ENCODE measurements at places on chromosomes 11 and 22.

DNA sequence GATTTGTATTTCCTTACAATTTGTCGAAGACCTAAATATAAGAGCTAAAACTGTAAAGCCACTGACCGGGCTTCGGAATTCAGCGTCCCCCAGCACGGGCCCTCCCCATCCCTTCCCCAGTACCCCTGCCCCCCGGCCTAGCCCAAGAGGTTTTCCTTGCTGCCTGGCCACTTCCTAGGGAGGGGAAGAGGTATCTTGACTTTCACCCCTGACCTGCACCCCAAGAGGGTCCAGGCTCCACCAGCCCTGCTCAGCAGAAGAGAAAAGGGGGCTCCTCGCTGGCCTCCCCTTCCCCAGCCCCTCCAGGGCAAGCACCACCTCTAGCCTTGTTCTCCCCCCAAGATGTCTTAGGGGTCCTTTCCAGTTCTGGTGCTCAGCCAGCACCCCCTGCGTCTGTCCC lies 26.1 kb upstream of the CARS1 start:
- DNase-seq: no peak

DNA sequence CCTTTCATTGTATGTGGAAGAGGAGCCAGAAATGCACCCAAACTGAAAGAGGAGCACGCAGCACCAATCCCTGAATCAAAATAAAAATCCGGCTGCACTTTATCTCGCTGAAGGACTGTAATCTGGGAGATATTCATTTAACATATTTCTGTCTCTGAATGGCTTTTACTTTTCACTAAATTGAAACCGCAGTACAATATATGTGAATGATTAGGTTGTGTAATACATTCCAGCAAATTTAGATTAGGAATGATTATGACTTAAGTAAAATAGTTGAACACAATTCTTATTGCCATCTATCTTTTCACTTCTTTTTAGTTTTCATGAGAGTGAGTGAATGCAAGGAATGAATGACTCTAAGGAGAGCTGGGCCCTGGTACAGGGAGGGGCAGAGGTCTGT lies 232.1 kb downstream of the ST3GAL4 start:
- DNase-seq: no peak

DNA sequence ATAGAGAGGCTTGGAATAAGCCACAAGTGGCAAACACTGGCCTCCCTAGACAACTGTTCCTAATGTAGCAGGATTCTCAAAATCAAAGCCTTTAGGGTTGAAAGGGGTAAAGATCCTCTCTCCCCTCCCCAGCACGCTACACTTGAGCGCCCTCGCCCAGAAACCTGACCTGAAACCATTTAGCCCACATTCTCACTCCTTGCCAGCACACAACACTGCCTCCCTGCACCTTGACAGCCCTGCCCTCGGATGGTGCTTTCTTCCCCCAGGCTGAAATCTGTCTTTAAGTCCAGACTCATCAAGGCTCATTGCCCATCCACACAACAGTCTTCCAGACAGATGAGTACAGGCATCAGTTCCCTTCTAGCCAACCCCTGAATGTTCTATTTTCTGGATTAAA lies 26.5 kb downstream of the CWC15 start:
- DNase-seq: no peak

- no peak for DNase-seq
Measured at GRCh38 chr11:26134481-26135355, 197.2 kb upstream of the ANO3 start.

- no peak for DNase-seq
Measured at GRCh38 chr11:5038341-5038740, 8.0 kb upstream of the OR52J3 start.
